ENCODE measurements at places on chromosomes 4 and X.

DNA sequence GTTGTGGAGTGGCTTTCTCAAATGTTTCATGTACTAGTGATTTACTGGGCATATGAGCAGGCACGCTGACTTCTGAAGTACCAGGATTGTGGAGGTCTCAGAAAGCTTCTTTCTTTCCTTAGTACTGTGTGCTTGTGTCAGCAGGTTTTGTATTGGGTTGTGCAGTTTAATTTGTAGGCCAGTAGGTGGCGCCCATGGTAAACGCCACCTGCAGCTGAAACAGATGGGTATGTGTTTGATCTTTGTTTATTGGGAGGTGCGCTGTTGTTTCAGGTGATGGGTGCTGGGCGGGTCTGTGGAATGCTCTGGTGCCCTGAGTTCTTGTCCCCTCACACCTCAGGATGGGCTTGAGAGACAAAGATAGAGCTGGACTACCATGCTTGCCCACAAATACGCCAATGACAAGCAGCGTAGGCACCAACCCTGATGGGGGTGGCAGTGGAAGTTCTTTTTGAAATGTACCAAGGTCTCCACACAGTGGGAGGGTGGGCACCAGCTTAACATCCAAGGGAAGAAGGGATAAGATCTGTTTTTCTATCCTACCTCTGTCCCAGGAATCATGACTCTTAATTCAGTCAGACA, 141.5 kb downstream of the RPS6KA6 start:
- DNase-seq, result peak; percentile 37

- peak; percentile 30 for DNase-seq
Observed at GRCh38 chrX:27915617-27916016, 65.6 kb downstream of the DCAF8L1 start.

GRCh38 chr4:38842994-38843393, 13.6 kb downstream of the TLR6 start:
- no peak for DNase-seq

- no peak for DNase-seq
Observed at GRCh38 chrX:80602036-80602860, 182.0 kb downstream of the TENT5D start.

- DNase-seq, result peak; percentile 1
Observed at GRCh38 chrX:112614640-112615039, 65.1 kb downstream of the LHFPL1 start.

- no peak for DNase-seq
Observed at GRCh38 chrX:131861088-131861787, 161.9 kb upstream of the STK26 start.

DNA sequence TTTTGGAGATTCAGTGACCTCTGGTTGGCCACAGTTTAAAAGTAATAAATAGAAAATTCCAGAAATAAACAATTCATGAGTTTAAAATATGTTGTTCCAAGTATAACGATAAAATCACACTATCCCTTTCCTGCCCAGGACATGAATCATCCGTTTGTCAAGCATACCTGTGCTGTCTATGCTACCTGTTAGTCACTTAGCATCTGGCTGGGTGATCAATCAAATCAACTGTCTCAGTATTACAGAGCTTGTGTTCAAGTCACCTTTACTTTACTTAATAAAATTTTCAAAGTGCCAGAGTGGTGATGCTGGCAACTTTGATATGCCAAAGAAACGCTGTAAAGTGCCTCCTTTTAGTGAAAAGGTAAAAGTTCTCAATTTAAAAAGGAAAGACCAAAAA, 979.5 kb upstream of the NDST4 start:
- DNase-seq, result no peak

All from fibroblast of mammary gland (primary cell).